ENCODE measurements at places on chromosomes 5 and 9. TPM values are rescaled to one million over a fixed set of nuclear protein-coding genes. Genes with fewer than 3 reads are reported as not detected.

- no peak for DNase-seq
These were observed 1.8 kb downstream of the SHB start for GRCh38 chr9:38066914-38067858.

GRCh38 chr5:43997647-43998272 lies 391.5 kb downstream of the FGF10 start:
- no peak for DNase-seq

The FCN2 gene
- not detected for total RNA-seq

The SPZ1 gene
- not detected for total RNA-seq

The DIPK1B gene
- 177 TPM for total RNA-seq
